Breast epithelium (tissue), 4 donors: ENCODE measurements at places on chromosomes 4 and X. TPM values are rescaled to one million over a fixed set of nuclear protein-coding genes. Genes with fewer than 3 reads are reported as not detected.
A peak's percentile ranks its signal among the peaks of the same experiment; 100 is the strongest.

SPATA18 gene
- 8.8 TPM for total RNA-seq

- no peak for DNase-seq
Measured at GRCh38 chr4:68396756-68397155, 46.9 kb upstream of the YTHDC1 start.

GRCh38 chrX:75648803-75649588 lies 126.2 kb upstream of the ZDHHC15 start:
- DNase-seq, result no peak

- DNase-seq, result no peak
Measured at GRCh38 chr4:179625406-179625805, 2183.2 kb upstream of the AGA start.

DNA sequence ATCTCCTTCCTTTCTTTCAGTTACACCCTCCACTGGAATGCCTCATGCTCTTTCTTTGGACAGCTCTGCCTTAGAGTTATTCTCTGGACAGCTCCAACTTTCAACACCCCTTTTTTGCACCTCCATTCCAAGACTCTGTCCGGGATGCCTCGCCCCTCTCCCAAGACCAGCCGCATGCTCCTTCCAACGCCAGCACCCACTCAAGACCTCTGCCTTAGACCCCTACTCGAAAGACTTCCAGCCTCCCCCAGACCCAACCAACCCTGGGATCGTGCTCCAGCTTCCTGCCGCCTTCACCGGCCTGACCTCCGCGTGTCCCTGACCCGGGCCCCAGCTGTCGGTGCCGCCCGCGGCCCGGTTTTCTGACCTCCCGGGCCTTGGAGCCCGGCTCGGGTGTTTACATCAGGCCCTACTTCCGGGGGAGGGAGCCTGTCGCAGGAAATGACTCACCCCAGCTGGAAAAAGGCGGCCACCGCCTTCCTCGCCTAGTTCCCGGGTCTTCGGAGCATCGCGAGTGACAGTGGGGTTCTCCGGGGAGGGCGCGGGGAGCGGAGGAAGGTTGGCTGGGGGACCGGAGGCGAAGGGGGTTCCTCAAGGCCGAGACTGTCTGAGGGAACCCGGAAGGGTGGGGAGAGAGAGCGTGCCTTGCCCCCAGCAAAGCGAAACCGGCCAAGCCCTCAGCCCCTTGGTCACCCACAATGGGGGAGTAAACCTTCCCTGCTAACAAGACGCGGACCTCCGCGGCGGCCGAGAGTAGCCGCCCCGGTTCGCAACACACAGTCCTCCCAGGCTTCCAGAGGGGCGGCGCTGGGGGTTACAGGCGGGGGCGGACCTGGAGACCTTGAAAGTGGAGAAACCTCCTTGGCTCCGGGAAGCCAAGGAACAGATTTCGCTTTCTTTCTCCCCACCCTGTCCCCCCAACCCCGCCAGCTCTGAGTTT lies at the start of gene WDR45:
TSS of gene WDR45 (minus strand) at position 399 of the 940 bp plus-strand sequence. CDS start 1,792 bp downstream, outside the sequence.
- peak; percentile 67 for DNase-seq

PNCK gene
- 1.3 TPM for total RNA-seq

DNA sequence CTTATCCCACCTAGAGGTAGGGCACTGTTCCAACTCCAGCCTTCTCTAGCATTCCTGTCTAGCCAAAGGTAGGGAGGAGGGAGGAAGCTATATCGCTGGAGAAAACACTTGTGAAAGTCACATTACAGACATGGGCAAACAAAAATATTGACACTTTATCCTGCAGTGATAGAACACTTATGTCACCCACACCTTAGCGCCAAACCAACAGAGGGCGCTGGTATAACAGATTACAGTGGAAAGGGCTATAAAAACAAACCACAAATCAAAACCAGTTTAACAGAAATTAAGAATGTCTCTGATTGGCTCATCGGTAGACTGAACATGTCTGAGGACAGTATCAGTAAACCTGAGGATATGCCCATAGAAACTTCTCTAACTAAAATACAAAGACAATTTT lies 451.3 kb downstream of the TLL1 start:
- no peak for DNase-seq

- no peak for DNase-seq
Measured at GRCh38 chr4:3709061-3709845, 56.9 kb upstream of the ADRA2C start.

NHS gene
- 11.2 TPM for total RNA-seq

DNA sequence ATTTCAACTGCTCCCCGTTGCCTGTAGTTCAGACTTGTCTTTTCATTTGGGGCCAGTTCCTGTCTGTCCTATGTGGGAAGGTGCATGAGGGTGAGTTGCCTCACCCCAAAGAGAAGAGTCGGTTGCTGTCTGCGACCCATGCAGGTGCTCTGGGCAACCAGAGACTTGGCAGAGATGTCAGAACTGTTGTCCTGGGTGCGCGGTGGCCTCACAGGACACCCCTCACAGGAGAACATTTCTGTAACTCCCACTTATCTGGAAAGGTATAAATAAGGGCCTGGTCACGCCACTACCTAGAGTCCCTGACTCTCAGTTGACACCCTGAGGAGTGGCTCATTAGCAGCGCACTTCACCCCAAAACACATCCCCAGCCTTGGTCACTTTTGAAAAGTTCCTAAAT lies 9.7 kb upstream of the NAT8L start:
- DNase-seq, result no peak

- DNase-seq, result no peak
Measured at GRCh38 chr4:62243895-62244294, 1043.8 kb downstream of the ADGRL3 start.

SSX2B gene
- total RNA-seq, result not detected

GRCh38 chr4:59553063-59553720 lies 1646.9 kb upstream of the ADGRL3 start:
- DNase-seq, result no peak

TCEAL1 gene
- 76.4 TPM for total RNA-seq

GRCh38 chr4:60562334-60562733 lies 637.8 kb upstream of the ADGRL3 start:
- no peak for DNase-seq

DNA sequence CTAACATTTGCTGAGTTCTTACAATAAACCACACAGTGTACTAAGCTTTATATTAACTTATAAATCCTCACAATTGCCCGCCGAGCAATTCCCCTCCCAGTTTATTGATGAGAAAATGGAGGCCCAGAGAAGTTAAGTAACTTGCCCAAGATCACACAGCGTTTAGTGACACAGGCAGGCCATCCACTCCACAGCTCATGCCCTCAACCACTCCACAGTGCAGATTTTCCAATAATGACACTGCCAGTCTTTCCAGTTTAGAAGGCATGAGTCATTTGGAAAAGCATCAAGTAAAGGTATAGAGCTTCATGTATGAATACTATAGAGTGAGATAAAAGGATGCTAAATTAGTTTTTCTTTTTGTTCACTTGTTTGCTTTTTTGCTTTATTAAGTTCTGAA lies 208.5 kb downstream of the CAMK2D start:
- DNase-seq, result no peak

DNA sequence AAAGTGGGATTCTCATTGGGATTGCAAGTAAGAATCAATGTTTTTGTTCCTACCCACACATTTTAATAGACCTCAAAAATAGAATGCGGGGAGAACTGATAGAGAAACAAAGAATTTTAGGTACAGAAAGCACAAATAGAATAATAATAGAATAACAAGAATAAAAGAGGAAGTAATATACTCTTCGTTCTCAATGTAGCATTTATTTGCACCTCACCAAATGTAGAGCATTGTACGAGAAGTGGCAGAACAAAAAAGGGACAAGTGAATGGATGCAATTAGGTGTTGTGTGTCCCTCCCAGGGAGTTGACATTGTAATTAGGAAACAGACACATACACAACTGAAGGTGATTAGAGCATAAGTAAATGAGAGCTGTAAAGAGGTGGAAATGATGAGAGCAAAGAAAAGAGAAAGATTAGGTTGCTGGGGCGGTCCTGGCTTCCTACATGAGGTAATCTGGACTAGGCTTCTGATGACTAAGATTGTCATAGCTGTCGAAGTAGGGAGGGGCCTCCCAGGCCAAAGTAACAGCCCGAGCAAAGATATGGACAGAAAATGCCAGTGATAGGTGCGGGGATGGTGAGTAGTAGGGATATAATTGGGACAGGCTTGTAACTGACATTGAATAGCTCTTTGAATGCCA lies 10.4 kb downstream of the RAB9A start:
- no peak for DNase-seq

- no peak for DNase-seq
Measured at GRCh38 chr4:132763465-132763864, 385.6 kb upstream of the PCDH10 start.

DNA sequence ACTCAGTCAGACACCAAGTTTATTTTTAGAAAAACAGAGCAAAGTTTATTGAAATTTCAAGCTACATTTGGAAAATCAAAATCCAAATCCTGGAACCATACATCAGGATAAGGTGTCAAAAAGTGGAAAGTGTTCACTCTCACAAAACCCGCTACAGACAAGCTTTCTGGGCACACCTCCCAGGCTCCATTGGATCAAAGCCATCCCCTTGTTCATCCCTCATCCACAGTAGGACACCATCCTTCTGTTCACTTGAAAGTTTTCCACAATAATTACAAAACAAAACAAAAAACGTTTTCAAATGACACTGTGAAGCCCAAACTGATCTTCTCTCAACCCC lies 62.4 kb downstream of the TSC22D3 start:
- DNase-seq, result no peak

- DNase-seq, result no peak
Measured at GRCh38 chrX:55919367-55920221, 202.0 kb downstream of the RRAGB start.

GRCh38 chr4:46804781-46805413 lies 104.1 kb downstream of the COX7B2 start:
- DNase-seq, result no peak

MAGEE1 gene
- total RNA-seq, result 2.8 TPM

DNA sequence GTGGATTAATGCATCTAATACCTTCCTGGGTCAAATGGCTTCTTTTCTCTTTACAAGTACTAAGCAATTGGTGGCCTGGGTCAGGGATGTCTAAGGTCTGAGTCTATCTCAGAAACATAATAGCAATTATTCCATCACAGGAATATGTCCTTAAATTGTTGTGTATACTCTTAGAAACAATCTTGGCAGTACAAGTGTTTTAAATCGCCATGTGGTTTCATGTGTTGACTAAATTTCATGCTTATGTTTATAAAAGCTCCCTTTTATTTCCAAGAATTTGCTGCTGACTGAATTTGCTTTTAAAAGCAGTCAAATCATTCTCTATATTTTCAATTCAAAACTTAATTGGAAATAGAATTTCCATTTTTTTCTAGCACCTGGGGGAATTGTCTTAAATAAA lies 125.3 kb upstream of the PACRGL start:
- DNase-seq, result no peak

DNA sequence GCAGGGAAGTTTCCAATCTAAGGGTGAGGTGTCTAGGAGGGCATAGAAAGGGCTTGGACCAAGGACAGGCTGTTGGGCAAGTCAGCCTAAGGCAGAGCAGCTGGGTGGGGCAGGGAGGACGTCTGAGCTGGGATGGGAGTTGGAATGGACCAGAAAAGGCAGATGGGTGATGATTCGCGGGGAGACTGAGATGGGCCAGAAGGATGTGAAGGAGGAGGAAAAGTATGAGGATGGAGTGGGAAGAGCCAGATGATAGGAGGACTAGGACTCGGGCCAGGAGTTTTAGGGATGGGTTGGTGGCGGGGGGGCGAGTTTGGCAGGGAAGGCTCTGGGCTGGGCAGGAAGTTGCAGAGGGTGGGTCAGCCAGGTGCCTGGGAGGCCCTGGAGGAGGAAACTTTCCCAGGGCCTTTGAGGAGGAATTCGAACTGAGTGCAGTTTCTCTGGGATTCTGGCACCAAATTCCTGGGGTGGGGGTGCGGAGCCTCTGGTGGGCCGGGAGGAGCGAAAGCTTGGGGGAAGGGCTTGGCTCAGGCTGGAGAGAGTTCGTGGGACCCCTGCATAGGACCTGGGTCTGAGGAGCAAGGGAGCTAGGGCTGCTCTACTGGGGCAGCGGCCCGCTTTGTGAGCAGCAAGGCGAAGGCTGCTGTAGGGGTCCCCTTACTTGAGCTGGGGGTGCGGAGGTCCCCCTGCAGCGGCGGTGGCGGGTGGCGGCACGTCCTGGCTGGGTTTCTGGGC lies 8.7 kb upstream of the TIMP1 start:
- no peak for DNase-seq

DNA sequence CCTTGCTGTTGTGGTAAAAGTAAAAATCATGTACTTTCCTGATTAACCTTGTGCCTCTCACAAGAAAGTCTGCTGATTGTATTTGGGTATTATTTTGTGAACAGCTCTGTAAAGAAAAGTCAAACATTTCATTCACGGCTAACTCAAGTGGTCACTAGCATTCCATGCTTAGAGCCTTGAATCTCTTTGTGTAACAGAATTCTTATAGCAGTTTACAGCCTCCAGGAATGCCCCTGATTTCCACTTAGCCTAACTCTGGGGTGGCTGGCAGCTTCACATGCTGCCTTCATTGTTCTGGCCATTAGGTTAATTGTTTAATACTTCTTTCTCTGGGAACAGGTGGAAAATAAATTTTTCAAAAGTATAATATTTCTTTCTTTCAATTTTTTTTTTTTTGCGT lies 226.7 kb downstream of the RBMX2 start:
- DNase-seq, result no peak

DNA sequence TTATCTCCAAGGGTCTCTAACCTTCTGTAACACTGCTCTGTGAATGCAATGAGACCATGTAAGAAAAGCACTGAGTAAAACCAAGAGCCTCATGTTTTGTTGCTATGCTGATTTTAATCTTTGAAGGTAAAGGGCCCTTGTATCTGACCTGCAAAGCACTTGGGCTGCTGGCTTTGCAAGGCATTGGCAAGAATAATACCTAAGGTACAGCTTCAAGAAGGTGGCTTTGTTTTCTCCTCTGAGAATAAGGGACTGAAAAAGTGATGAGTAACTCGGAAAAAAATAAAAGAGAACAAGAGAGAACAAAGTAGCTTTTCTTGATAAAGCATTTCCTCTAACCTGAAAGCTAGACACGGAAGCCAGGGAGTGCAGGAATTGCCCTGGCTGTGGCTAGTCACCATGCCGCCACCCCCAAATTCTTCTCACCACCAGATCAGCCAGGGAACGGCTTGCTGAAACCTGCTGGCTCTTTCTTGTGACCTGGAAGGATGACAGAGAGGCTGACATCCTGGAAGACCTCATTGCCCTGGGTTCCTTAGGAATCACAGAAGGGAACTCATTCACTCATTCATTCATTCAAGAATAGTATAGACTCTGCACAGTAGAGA lies 41.8 kb upstream of the HS3ST1 start:
- DNase-seq, result peak; percentile 47

LIMCH1 gene
- 34.6 TPM for total RNA-seq

DNA sequence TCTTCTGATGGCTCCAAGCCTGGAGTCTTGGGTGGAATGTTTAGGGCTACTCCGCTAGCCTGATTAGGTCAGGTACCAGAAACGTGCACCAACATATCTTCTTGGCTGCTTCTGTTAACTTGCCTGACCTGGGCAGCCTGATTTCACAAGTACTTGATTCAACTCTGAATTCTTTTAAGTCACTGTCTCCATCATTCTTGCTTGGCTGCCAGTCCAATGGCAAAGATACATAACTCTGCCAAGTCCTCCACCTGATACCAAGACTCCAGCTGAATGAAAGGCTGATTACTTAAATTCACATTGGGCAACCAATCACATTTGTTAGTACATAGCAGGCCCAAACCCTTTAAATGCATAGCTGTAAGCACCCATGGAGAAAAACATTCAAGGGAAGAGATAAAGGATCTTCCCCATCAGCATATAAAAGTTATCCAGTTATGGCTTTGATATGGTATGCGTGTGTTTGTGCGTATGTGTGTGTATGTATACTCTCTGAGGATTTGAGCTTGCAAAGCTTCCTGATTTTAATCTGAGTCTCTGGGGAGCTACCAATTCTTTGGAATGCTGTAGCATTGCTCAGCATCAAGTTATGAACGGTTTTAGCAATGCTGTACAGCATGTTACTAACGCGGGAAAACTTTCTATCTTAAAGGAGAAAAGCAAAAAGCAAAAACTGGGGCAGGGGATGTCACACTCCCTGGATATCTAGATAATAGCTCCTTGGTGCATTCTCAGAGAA lies 917.2 kb downstream of the DMD start:
- DNase-seq, result no peak
